ENCODE measurements at places on chromosomes 12 and 14.
A peak's percentile ranks its signal among the peaks of the same experiment; 100 is the strongest.

GRCh38 chr12:58919231-58920101 is 838 bp downstream of the LRIG3 start:
- DNase-seq, result peak; percentile 71

GRCh38 chr12:132559652-132560363 is 50.6 kb downstream of the LRCOL1 start:
- peak; percentile 69 for DNase-seq

GRCh38 chr12:108337235-108338223 is 1.6 kb downstream of the CMKLR1 start:
- no peak for DNase-seq

- no peak for DNase-seq
Observed at GRCh38 chr12:131723532-131723931, 12.6 kb downstream of the SFSWAP start.

DNA sequence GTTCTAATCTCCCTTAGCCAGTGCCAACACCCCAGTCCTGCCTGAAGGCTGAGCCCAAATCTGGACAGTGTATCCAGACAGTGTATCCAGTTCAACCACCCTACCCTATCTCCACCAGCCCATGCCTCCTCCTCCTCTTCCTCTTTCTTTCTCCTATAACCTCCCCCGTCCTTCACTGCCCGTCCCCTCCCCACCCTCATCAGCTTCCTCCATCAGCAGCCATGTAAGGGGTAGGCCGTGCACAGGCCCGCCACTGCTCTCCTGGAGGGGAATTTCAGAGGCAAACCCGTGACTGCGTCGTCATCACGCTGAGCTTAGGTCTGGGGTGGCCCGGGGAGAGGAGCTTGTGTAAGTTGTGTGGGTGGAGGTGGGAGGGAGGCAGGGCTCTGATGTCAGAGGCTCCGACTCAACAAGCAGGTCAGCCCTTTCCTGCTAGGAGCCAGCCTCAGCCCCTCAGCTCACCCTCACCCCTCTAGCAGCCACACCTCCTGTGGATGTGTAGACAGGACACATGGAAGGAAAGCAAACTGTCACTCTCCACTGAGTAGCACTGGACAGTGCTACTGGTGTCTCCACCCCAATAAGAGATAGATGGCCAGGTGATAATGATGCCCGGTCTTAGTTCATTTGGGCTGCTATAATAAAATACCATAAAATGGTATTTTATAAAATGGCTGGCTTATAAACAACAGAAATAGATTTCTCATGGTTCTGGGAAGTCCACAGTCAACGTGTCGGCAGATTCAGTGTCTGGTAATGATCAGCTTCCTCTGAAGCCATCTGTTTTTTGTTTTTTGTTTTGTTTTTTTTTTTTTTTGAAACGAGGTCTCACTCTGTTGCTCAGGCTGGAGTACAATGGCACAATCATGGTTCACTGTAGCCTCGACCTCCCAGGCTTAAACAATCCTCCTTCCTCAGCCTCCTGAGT is 50.5 kb downstream of the IRF2BPL start:
- DNase-seq, result no peak

GRCh38 chr12:106132175-106133135 is 6.3 kb downstream of the NUAK1 start:
- no peak for DNase-seq

GRCh38 chr12:67280572-67280971 is 11.4 kb downstream of the CAND1 start:
- DNase-seq, result no peak

GRCh38 chr12:99476956-99477355 is 170.6 kb upstream of the GARIN6 start:
- DNase-seq, result no peak

- DNase-seq, result peak; percentile 76
Observed at GRCh38 chr14:103808403-103809001, 38.9 kb downstream of the PPP1R13B start.

GRCh38 chr14:44830371-44830770 is 131.4 kb downstream of the KLHL28 start:
- DNase-seq, result no peak

DNA sequence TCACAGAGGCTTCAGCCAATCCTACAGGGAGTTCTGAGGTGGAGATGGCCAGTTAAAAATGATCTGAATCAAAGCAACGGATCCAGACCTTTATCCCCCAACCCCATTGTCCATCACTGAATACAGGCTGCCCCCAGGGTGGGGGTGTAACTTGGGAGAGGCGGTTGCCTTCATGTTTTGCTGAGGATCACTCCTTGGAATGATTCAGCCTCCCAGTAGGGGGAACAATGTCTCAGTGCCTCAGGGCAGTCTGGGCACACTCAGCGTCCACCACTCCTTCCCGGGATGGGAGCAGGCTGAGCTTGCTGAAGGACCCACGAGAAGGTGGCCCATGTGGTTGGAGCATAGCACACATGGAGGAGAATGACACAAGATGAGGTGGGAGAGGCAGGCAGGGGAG is 60.2 kb downstream of the RFX4 start:
- DNase-seq, result no peak

GRCh38 chr12:59763835-59764234 is 168.0 kb downstream of the SLC16A7 start:
- DNase-seq, result no peak

DNA sequence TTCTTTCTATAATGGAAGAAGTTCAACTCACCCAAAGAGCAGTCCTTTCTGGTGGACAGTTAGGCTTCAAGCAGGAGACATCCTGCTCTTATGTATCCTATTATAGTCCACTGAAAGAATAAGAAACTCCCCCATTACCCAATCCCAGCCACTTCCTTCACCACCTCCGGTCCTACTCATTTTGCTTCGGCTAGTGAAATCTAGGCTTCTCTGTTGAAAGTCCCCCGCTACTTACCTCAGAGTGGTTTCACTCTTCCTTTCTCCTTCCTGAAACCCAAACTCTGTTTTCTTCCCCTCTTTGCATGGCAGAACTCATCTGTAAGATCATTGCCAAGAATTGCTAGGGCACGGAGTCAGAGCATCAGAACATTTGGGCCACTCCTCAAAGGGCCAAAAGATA is at the start of gene GPR84:
Gene GPR84 (minus strand): TSS at position 74 of the 400 bp plus-strand sequence. CDS start 635 bp downstream, outside the sequence.
- DNase-seq, result no peak
